ENCODE measurements at places on chromosomes 16 and 17.

- no peak for DNase-seq
Measured at GRCh38 chr17:46190763-46191162, 2.5 kb downstream of the KANSL1 start.

GRCh38 chr16:30478766-30479478, 6.4 kb downstream of the ITGAL start:
- no peak for DNase-seq

DNA sequence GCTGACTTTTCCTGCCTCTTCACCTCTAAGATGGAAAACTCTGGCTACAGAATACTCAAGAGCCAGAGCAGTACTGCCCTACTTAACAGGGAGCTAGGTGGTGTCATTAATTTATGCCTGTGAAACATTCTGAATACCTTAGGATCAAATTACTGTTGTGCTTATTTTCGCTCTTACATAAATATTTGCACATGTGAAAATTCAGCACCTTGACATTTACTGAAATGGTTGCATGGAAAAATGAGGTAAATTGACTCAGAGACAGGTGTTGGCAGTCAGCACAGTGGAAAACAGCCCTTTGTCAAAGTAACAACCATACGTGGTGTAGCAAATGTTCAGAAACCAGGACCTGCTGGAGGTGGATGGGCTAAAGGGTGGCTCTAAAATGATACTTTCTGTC, 193.6 kb downstream of the CDH8 start:
- DNase-seq = no peak

GRCh38 chr16:30356401-30357084, 1.4 kb upstream of the CD2BP2 start:
- DNase-seq = no peak

GRCh38 chr17:79137789-79138165, 63.2 kb downstream of the ENGASE start:
- DNase-seq = no peak

- no peak for DNase-seq
Measured at GRCh38 chr17:27553019-27553511, 77.9 kb upstream of the LGALS9 start.

Data from amniotic stem cell (primary cell).